Effector memory CD4-positive, alpha-beta T cell (primary cell): ENCODE measurements at places on chromosomes 5 and 9.

DNA sequence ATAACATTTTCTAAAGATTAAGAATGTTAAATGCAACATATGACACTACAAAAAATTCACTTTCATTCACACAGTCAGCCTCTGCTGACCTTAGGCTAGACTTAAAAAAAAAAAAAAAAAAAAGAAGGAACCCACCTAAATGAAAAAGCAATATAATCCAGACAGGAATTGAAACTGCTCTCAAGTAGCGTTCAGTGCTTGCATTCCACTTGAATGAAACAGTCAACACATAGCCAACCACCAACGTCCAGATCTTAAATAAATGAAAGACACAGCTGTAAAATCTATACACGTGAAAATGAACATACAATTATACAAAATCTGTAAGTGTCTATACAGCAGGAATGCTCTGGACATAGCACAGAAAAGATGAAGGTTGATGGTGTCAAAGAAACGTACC lies 11.4 kb downstream of the TMEM245 start:
- H3K27ac ChIP-seq = no peak overlapping the region
- H3K4me3 ChIP-seq = no peak overlapping the region
- peaks cover 32% of the 10 kb centered on the region for H3K4me1 ChIP-seq
- peaks cover 6% of the 10 kb centered on the region for H3K36me3 ChIP-seq

DNA sequence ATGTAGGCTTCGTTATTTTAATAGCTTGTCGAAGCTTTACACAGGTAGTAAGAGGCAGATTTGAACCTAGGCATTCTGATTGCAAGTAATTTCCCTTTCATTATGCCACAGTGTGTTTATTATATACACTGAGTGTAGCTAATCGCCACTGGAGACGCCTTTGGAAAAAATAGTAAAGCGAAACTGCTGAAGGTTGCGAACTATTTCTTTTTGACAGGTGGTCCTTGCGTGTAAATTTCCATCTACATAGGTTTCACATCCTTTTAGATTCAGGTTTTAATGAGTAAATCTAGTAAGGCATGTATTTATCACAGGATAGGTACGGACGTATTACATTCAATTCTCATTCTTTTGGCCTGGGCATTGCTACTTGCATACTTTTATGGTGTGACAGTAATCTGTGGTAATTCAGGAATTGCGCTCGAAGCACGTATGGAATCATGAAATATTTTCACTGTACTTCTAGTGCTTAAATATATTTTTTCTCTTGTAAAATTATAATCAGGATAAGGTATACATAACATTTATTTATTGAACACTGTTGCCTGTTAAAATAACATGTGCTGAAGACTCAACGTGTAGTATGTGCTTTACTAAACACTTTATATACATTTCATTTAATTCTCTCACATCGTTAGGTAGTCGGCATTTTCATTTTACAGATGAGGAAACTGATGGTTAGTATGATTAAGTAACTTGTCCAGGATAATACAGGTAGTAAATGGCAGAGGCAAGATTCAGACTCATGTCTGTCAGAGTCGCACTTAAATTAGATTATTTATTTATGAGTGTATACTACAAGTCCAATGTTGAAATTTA lies 1.8 kb downstream of the MARCHF6 start:
- H3K4me1 ChIP-seq = peaks cover 11% of the 10 kb centered on the region
- H3K4me3 ChIP-seq = peak overlapping the region; percentile 72
- no peaks in the 10 kb centered on the region for H3K36me3 ChIP-seq
- no peak for DNase-seq
- peak overlapping the region; percentile 84 for H3K27ac ChIP-seq

DNA sequence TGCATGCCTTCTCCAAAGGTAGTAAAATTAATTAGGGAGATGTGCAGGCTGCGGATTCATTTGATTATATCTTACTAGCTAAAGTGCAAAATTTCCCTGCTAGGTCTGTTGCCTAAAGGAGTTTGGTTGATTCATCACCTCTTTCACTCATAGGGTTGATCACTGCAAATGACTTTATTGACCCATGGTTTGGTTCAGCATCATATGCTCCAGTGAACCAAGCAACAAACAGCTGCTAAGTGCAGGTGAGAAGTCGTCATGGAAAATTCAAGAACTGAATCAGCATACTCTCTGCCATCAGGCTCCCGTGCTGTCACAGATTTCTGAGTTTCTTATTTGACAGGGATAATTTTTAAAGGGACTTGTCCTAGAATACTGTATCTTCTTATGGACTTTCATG lies 571.8 kb upstream of the CDH18 start:
- DNase-seq = no peak
- H3K36me3 ChIP-seq = no peaks in the 10 kb centered on the region
- H3K4me1 ChIP-seq = no peaks in the 10 kb centered on the region
- H3K27ac ChIP-seq = no peak overlapping the region
- no peaks in the 10 kb centered on the region for H3K27me3 ChIP-seq

DNA sequence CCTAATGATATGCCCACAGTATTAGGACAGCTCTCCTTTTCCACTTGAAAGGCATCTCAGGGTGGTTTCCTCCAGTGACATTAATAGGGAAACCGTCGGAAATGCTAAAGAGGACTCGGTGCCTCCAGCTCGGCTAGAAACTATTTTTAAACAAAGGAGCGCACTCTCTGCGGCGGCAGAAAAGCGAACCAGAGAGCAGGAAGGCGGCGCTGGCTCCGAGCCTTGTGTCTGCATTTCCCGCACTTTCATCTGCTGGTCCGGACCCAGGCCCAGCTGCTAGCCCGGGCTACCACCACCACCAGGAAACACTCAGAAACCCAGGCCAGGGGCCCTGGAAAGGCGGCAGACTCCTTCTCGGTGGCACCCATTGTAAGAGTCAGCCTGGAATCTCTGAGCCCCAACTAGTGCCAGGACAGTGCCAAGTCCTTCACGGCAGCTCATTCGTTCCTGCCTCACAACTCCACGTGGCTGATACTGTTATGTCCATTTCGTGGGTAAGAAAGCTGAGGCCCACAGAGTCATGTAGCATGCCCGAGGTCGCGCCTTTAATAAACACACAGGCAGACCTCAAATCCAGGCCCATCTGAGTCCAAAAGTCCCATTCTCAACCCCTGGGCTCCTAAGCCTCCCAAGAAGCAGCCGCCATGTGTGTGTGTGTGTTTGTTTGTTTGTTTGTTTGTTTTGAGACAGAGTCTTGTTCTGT lies 73.9 kb downstream of the VAV2 start:
- DNase-seq = no peak
- no peaks in the 10 kb centered on the region for H3K4me1 ChIP-seq
- H3K36me3 ChIP-seq = no peaks in the 10 kb centered on the region
- H3K27ac ChIP-seq = no peak overlapping the region
- H3K27me3 ChIP-seq = no peaks in the 10 kb centered on the region

DNA sequence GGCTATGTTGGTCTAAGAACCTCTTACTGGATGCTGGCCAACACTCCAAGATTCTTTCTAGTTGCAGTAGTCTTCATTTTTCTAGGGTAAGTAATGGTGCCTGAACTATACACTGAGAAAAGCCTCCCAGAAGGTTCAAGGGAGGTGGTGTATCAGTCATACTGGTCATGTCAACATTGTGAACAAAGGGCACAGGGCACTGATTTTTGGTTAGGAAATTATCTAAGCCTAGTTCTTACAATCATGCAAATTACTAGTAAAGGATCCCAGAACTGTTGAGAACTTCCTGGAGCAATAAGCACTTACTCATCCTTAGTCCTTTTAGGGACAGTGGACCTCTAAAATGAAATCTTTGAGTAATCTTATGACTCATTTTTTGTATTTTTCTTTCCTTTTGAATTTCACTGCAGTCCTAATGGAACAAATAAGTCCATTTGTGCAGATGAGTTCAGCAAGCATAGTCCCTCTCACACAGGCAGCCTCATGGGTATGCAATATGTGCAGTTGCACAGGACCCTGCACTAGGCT lies 21.1 kb upstream of the CDC42SE2 start:
- no peak overlapping the region for H3K27ac ChIP-seq
- H3K4me1 ChIP-seq = no peaks in the 10 kb centered on the region
- H3K36me3 ChIP-seq = no peaks in the 10 kb centered on the region

GRCh38 chr5:152688561-152689249 lies 283.6 kb upstream of the NMUR2 start:
- no peak overlapping the region for H3K4me3 ChIP-seq
- DNase-seq = no peak
- H3K27ac ChIP-seq = no peak overlapping the region
- no peaks in the 10 kb centered on the region for H3K27me3 ChIP-seq
- no peaks in the 10 kb centered on the region for H3K36me3 ChIP-seq

- H3K27me3 ChIP-seq = no peaks in the 10 kb centered on the region
- no peak overlapping the region for H3K27ac ChIP-seq
- no peaks in the 10 kb centered on the region for H3K4me1 ChIP-seq
- no peak for DNase-seq
Observed at GRCh38 chr5:97434021-97434420, 251.0 kb upstream of the RIOK2 start.

GRCh38 chr5:169426784-169427183 lies 125.8 kb upstream of the SLIT3 start:
- H3K4me1 ChIP-seq = no peaks in the 10 kb centered on the region
- DNase-seq = no peak
- H3K27ac ChIP-seq = no peak overlapping the region
- H3K27me3 ChIP-seq = no peaks in the 10 kb centered on the region
- no peaks in the 10 kb centered on the region for H3K36me3 ChIP-seq

DNA sequence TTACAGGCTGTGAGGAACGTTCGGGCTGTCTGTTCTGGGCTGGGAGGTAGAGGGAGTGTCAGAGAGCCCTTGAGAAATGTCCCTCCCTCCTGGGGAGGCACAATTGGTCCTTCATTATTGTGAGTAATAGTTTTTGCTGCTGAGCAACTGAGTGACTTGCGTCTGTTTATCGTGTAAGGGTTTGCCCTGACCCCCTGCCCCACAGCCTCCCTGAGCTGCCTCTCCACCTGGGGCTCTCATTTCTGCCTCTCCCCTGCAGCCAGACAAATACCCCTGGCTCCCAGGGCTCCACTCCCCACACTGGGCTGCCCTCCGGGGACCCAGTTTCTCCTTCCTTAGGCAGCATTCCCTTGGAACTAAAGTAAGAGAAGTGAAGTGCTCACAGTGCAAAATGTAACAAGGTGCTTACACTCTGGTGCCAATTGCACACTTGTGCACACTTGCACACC lies 174.9 kb upstream of the MVB12B start:
- H3K27me3 ChIP-seq = no peaks in the 10 kb centered on the region
- no peaks in the 10 kb centered on the region for H3K36me3 ChIP-seq
- H3K4me1 ChIP-seq = no peaks in the 10 kb centered on the region
- DNase-seq = no peak
- H3K4me3 ChIP-seq = no peak overlapping the region

DNA sequence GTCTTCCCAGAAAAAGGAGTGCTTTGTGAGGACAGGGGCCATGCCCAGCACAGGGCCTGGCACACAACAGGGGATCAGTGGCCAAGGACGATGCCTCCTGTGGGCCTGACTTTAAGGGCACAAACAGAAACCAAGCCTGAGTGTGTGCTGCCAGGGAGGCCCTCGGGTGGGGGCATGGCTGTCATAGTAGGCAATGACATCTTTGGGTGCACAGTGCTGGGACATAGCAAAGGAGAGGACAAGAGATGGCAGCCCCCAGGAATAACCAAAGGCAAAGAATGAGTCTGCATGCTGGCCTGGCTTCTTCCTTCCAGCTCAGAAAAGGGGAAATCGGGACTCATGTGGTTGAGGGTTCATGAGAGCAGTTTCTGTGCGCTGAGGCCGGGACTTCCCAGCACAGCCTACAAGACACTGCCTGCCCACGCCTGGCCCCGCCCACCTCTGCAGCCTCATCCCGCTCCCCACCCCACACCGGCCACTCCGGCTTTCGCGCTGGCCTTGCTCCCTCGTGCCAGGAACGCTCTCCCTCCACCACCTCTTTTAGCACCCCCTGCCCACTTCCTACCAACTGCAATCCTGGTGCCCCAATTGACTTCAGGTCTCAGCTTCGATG lies 13.8 kb upstream of the LHX2 start:
- H3K27me3 ChIP-seq = peaks cover 37% of the 10 kb centered on the region
- no peak overlapping the region for H3K27ac ChIP-seq
- no peak overlapping the region for H3K4me3 ChIP-seq
- DNase-seq = no peak

DNA sequence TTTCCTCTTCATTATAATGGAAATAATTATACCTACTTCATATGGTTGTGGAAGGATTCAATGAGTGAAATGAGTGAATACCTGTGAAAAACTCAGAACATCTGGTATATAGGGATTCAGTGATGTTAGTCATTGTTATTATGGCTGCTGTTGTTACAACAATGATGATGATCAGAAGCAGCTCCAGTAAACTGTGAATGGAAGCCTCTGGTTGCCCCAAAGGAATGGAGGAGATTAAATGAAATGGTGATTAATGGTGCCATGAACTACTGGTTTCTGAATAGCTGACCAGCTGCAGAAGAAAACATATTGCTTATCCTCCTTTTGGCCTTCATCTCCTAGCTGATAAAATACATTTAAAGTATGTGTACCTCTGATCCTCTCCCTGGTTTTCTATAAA lies 372.0 kb downstream of the ARHGEF28 start:
- no peaks in the 10 kb centered on the region for H3K36me3 ChIP-seq
- H3K27ac ChIP-seq = no peak overlapping the region
- no peaks in the 10 kb centered on the region for H3K27me3 ChIP-seq
- no peak overlapping the region for H3K4me3 ChIP-seq
- H3K4me1 ChIP-seq = no peaks in the 10 kb centered on the region

GRCh38 chr9:137205126-137206069 lies at the start of the genes NDOR1 and TMEM203:
Gene NDOR1 (plus strand): TSS chr9:137205700. CDS start chr9:137205778, 78 bp downstream.
Gene TMEM203 (minus strand): TSS chr9:137205648. CDS start chr9:137205414, 234 bp downstream.
- peaks cover 30% of the 10 kb centered on the region for H3K4me1 ChIP-seq
- peak within 1 kb of the TSS; percentile 77 for H3K4me3 ChIP-seq
- peak within 1 kb of the TSS; percentile 89 for H3K27ac ChIP-seq
- peaks cover 3% of the 10 kb centered on the region for H3K36me3 ChIP-seq
- peak; percentile 89 for DNase-seq

DNA sequence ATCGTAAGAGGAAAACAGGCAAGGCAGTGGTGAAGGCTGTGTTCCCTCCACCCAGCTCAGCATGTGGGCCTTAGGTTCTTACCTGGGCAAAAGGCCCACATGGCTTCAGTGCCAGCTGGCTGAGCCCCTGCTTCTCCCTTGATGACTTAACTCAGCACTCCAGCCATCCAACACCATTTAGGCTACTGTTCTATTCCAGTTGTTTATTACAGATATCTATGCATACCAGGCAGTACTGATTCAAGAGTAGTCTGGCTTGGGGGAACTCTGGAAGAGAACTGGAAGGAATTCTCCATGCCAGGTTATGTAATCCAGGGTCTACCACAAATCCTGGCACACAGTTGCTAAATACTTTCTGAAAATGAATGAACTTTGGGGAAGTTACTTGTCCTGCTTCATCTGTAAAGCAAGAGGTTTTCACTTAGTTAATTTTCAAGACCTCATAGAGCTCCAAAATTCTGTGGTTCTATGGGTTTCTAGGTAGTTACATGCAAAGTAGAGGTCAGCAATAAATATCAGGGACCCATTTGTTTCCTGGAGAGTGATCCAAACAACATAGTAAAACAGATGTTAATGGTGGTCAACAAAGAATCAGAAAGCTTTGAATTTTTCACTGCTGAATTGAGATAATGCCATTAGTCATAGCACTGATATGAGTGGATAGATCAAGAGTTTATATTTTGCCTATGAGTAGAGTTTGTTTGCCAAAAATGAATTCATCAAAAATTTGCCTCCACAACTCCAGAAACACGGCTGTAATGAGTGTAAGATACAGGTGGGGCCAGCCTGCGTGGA lies 88.2 kb upstream of the OSMR start:
- no peak for DNase-seq
- no peak overlapping the region for H3K4me3 ChIP-seq
- no peak overlapping the region for H3K27ac ChIP-seq
- H3K4me1 ChIP-seq = no peaks in the 10 kb centered on the region
- no peaks in the 10 kb centered on the region for H3K27me3 ChIP-seq

- no peak overlapping the region for H3K27ac ChIP-seq
- DNase-seq = no peak
- H3K4me3 ChIP-seq = no peak overlapping the region
- H3K4me1 ChIP-seq = no peaks in the 10 kb centered on the region
- H3K36me3 ChIP-seq = no peaks in the 10 kb centered on the region
- H3K27me3 ChIP-seq = no peaks in the 10 kb centered on the region
Observed at GRCh38 chr9:125106285-125106893, 36.9 kb downstream of the SCAI start.
